ENCODE measurements at places on chromosomes 13 and 19.

- DNase-seq: no peak
Measured at GRCh38 chr13:96460609-96461008, 370.7 kb downstream of the HS6ST3 start.

DNA sequence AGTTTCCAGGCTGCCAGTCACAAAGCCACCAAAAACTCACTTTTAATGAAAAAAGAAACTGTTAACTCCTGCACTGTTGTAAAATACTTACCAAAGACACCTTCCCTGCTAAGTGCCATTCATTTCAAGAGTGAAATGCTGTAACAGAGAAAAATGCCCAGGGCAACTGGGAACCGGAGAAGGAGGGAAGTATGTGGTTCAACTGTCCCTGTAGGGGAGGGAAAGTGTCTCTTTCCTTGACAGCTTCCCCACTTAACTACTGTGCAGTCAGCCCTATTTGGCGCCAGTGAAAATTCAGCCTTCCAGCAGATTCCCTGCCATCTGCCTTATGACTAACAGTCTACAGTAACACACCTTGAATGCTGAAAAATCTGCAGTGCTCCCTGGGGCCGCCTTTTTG lies 789.0 kb downstream of the DIAPH3 start:
- no peak for DNase-seq

GRCh38 chr13:59531571-59532091 lies 632.1 kb downstream of the DIAPH3 start:
- no peak for DNase-seq

DNA sequence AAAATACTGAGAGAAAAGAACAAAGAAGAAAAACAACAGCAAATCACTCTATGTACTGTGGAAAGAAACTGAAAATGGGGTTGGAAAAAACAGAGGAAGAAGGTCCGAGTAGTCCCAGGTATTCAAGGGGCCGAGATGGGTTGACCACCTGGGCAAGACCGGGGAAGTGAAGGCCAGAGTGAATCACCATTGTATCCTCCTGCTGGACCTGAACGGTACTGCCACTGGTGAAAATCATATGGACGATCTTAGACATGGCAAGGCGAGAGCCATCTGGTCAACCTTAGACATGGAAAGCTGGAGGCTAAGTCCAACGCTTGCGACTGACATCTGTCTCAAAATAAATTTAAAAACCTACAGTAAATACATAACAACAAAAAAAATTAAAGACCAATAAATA lies 44.4 kb upstream of the ZNF91 start:
- no peak for DNase-seq

DNA sequence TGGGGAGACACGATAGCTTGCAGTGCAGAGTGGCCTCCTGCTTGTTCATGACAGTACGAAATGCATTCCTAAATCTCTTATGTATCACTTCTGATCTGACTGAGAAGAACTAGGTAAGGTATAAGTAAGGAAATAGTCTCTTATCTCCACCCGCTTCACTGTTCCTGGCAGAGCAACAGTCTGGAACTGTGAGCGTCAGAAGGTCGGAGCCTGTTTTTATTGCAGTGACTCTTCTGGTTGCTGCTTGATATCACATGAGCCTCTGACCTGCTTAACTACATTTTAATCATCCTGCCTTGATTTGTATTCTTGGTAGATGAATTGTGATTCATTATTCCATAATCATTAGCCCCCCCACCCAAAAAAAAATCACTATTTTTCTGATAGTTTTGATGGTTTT lies 69.0 kb downstream of the COL4A2 start:
- no peak for DNase-seq

DNA sequence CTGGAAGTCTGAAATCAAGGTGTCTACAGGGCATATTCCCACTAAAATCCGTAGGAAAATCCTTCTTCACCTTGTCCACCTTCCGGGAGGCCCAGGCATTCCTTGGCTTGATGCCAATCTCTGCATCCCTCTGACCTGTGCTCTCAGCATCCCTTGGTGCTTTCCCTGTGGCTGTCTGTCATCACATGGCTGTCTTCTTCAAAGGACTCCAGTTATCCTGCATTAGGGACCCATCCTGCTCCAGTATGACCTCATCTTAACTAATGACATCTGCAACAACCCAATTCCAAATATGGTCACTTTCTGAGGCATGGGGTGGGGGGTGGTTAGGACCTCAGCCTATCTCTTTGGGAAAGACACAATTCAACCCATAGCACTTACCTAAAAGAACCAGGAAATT lies 423.8 kb downstream of the IRS2 start:
- DNase-seq: no peak

DNA sequence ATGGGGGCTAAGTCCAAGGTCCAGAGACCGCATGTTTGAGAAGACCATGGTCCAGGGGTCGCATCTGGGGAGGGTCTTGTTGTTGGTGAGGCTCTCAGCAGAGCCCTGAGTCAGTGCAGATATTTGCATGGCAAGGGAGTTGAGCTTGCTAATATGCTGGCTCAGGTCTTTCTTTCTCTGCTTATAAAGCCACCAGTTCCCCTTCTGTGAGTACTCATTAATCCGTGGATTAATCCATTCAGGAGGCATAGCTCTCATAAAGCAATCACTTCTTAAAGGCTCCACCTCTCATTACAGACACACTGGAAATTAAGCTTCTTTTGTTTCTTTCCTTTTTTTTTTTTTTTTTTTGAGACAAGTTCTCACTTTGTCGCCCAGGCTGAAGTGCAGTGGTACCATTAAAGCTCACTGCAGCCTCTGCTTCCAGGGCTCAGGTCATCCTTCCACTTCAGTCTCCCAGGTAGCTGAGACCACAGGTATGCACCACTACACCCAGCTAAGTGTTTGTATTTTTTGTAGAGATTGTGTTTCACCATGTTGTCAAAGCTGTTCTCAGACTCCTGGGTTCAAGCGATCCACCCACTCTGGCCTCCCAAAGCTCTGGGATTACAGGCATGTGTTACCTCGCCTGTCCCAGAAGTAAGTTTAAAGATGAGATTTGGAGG lies 216.4 kb downstream of the SLITRK5 start:
- no peak for DNase-seq

DNA sequence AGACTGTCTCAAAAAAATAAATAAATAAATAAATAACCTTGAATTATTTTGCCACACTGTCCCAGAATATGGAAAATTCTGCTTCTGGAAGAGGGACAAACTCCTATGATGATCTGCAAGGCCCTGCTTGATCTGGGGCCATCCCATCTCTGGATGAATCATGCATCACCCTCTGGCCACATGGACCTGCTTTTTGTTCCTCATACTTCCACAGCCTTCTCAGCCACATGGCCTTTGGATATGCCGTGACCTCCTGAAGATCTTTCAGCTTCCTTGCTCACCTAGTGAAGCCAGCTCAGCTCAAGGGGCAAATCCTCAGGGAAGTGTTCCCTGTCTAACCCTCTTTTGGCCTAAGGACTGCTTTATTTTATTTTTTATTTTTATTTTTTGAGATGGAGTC lies 10.3 kb downstream of the IER2 start:
- DNase-seq: no peak

DNA sequence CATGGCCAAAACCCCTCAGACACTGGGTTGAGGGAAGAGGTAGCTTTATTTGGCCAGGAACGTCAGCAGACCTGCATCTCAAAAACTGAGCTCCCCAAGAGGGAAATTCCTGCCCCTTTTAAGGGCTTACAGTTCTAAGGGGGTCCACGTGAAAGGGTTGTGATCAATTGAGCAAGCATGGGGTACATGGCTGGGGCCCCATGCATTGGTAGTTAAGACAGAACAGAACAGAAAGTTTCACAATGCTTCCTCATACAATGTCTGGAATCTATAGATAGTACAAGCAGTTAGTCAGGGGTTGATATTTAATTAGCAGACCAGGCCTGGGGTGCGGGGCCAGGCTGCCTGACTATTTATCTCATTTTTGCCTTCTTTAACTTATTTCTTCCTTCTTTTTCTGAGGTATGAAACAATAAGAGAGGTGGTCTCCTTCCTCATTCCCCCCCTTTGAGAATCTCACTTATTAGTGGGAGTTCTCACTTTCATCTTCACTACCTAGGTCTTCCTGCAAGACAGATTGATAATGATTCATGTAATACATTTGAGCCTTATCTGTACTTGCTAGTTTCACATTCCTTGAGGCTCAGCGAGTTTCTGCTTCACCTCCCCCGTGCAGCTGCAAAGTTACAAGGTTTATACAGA lies 84.8 kb downstream of the SLC25A15 start:
- no peak for DNase-seq

GRCh38 chr13:64066711-64067110 lies 2651.1 kb upstream of the PCDH20 start:
- no peak for DNase-seq

- no peak for DNase-seq
Measured at GRCh38 chr19:5155586-5156210, 184.9 kb downstream of the PTPRS start.

- DNase-seq: no peak
Measured at GRCh38 chr19:992670-993055, 7.6 kb upstream of the GRIN3B start.

DNA sequence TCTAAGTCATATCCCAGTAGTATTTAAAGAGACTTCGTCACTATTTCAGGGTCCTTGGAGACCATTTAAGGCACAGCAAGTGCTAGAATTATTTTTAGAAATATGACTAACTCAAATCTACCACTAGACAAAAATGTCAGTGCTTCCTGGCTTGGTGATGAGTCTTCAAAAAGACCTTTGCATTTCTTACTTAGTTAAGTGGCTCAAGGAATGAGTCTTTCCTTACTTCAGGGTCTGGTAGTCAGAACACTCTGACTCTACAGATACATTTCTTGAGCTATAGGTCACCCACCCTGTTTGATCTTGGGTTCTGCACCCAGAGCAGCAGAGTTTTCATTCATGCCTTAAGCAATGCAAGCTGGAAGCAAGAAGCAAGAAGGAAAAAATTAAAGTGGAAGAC lies 191.0 kb upstream of the HTR2A start:
- DNase-seq: no peak

- no peak for DNase-seq
Measured at GRCh38 chr13:114043421-114044053, 69.7 kb upstream of the C13orf46 start.

- DNase-seq: no peak
Measured at GRCh38 chr19:1451916-1452801, 2.2 kb downstream of the APC2 start.

GRCh38 chr13:41547251-41548000 lies 90.1 kb downstream of the RGCC start:
- no peak for DNase-seq

GRCh38 chr13:70960841-70961443 lies 852.7 kb upstream of the KLHL1 start:
- DNase-seq: no peak

- no peak for DNase-seq
Measured at GRCh38 chr13:77267362-77267761, 59.5 kb downstream of the MYCBP2 start.

DNA sequence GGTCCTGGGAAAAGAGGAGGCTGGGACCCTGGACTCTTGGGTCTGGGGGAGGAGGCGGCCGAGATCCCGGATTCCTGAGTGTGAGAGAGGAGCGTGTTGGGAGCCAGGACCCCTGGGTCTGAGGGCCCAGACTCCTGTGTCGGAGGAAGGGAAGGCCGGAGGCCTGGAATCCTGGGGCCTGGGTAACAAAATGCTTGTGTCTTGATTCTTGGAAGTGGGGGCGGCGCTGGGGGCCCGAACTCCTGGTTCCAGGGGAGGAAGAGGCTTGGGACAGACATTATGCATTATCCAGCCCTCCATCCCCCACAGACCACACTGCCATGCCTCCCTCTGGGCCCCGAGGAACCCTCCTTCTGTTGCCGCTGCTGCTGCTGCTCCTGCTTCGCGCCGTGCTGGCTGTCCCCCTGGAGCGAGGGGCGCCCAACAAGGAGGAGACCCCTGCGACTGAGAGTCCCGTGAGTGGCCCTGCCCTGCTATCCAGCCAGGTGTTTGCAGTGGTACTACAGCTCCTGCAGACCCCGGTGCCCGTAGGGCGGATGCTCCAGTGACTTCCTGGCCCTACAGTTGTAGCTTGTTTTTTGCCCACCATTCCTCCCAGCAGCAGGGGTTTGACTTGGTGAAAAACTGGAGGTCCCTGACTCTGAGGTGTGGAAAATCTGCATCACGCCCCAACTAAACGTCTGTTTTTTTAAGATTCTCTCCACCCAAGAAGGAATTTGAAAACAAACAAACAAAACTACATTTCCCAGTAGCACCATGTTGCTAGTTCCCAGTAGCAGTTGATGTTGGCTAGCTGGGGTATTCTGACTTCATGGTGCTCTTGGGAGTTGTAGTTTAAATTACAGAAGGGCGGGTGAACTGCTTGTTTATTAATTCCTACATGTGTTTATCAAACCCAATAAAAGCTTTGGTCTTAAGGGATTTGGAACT lies 630 bp downstream of the NUCB1 start:
- no peak for DNase-seq

DNA sequence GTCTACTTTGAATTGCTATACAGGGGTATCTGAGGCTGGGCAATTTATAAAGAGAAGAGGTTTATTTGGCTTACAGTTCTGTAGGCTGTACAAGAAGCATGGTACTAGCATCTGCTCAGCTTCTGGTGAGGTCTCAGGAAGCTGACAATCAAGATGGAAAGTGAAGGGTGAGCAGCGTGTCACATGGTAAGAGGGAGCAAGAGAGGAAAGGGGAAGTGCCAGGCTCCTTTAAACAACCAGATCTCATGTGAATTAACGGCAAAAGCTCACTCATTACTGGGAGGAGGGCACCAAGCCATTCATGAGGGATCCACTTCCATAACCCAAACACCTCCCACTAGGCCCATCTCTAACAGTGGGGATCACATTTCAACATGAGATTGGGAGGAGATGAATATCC lies 222.4 kb downstream of the TDRD3 start:
- DNase-seq: no peak

DNA sequence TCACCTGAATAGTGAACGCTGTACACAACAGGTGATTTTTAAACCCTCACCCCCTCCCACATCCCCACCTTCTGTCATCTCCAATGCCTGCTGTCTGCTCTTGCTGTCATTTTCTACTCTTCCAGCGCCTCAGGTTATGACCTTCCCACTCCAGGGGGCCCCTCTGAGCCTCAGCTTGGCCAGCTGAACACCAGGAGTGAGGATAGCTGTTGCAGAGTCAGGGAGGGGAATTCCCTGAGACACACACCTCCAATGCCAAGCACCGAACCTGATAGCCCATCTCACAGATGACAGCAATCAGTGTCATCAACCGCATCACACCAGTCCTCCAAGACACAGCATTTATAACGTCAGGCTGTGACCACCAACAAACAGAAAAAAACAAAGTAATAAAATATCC lies 193.5 kb downstream of the ZNF536 start:
- DNase-seq: no peak

DNA sequence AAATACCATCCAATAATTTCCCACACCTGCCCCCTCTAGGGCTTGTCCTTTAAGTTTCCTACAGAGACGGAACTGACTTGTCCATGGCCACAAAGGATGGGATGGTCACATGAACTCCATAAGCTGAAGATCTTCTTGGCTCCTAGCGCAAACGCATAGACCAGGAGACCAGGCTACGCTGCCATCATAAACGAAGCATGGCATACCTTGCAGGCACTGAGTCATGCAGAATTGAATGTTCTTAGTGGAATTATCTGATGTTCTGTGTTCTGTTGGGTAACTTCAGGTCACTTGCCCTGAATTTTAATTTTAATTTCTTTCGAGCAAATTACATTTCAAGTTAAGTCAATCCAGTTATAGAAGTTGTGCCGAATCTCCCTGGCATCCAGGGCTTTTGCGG lies 96.4 kb upstream of the STARD13 start:
- DNase-seq: no peak

GRCh38 chr19:46661735-46662592 lies 982 bp upstream of the DACT3 start:
- DNase-seq: no peak

Measured in cortex of kidney (tissue), 1 donor.